ENCODE measurements at places on chromosomes 5 and 9.

- DNase-seq: no peak
Measured at GRCh38 chr5:135072387-135073281, 38.6 kb upstream of the PITX1 start.

DNA sequence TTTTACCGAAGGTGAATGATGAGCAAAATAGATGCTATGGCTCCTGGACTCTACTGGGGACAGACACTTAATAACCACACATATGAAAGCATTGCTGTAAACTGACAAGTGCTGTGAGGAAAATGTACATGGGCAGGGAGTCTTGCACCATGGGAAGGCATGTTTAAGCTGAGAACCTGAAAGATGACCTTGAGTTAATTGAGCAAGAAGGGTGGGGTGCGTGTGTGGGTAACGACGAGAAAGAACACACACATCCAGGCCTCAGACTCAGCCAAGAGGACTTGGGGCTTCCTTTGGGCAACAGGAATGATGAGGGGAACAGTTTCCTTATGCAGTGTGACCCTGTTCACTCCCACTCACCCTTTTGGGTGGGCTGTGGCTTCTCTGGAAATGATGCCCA, 73.1 kb downstream of the HSPA4 start:
- no peak for DNase-seq

GRCh38 chr5:159496773-159497172, 166.5 kb upstream of the IL12B start:
- DNase-seq: no peak

DNA sequence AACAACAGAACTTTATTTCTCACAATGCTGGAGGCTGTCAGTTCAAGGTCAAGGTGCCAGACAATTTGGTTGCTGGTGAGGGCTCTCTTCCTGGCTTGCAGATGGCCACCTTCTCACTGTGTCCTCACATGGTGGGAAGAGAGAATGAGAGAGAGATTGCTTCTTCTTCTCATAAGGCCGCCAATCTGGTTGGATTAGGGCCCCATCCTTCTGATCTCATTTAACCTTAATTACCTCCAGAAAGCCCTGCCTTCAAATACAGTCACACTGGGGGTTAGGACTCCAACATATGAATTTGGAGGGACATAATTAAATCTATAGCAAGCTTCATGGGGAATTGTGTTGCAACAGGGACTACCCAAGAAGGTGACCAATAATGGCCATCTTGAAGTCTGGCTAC, 110.2 kb downstream of the LHX2 start:
- DNase-seq: no peak

- DNase-seq: no peak
Measured at GRCh38 chr5:124349931-124350330, 396.5 kb downstream of the ZNF608 start.

GRCh38 chr5:150609843-150610584, 30.4 kb upstream of the SYNPO start:
- no peak for DNase-seq

DNA sequence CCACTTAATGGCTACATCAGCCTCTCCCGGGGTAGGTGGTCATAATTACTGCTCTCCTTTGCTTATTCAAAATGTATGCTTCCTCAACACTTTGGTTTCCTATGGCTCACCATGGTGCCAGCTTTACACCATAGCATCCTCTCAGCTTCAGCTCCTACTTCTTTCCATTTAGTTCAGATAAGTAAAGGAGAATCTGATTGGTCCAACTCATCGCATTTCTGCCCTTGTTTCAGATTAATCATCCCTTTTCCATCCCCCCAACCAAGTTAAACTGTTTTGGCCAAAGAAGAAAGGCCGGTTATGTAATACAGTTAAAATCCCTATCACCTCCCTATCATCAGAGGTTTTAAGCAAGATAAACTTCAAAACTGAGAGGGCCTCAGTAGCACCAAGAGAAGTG, 130.5 kb downstream of the CETN3 start:
- no peak for DNase-seq

Measured in activated naive CD8-positive, alpha-beta T cell treated with anti-CD3 and anti-CD28 coated beads, Interleukin-2, amount 50 U/mL, for 16 hours (primary cell).